D341Med (cell line): ENCODE measurements at places on chromosomes 6 and 20.

DNA sequence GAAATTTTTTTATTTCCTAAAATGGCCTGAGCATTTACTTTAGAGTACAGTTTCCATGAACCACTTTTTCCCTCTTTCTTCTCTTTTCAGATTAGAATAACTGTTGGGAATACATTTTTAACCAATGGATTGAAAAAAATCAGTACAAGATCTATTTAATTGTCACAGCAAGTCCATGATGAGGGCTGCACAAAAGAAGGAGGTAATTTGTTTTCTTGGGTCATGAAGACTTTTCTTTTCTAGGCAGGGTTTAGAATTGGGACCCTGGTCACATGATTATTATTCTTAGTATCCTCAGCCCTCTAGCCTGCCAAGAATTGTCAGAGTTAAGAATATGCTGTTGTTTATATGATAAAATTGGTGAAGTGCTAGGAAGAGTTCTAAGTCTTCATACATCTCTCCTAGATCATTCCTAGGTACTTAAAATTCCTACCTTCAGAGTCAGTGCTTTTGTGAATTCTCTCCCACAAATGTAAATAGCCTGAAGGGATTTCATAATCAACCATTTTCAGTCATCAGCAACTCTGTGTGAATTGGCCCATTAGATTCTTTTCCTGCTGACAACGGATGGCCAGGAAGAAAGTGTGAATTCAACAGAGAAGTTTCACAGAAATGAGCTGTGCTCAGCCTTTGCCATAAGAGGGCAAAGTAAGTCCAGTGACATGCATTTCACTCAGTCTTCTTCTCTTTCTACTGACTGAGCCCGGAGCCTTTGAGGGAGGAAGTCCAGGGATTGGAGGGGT, 32.4 kb upstream of the TPBG start:
- no peak for DNase-seq

DNA sequence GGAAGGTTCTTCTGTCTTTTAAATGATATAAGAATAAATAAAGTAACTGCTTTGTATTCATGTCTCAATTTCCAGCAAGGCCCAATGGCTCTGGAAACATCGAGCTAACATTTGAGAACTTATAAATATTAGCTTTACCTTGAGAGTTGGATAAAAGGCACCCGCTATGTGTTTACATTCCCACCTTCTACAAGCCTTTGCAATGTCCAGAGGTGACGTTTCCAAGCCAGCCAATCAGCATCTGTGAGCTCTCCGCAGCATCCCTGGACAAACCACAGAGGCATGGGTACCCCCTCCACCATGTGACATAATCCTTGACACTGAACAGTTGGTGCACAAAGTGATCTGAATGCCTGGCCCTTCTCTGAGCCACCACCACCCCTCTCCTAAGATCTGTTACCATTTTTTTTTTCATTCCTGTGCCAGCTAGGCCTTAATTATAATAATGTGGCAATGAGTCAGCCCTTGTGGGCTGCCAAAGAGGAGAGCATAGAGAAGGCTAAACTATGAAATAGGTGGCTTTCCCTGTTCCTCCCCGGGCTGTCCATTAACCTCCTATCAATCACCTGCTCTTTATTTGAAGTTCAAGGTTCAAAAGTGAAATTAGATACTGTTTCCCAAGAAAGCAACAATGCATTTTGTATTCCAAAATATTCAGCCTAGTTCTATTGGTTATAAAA, 4.1 kb downstream of the CBLN4 start:
- DNase-seq = no peak

- no peak for DNase-seq
Measured at GRCh38 chr20:42576167-42576566, 613.5 kb downstream of the PTPRT start.

- no peak for DNase-seq
Measured at GRCh38 chr6:72389698-72390097, 232.2 kb upstream of the KCNQ5 start.

GRCh38 chr6:80886475-80886874, 780.0 kb downstream of the BCKDHB start:
- no peak for DNase-seq

- DNase-seq = peak; percentile 57
Measured at GRCh38 chr6:15523679-15524630, 138.9 kb downstream of the DTNBP1 start.

DNA sequence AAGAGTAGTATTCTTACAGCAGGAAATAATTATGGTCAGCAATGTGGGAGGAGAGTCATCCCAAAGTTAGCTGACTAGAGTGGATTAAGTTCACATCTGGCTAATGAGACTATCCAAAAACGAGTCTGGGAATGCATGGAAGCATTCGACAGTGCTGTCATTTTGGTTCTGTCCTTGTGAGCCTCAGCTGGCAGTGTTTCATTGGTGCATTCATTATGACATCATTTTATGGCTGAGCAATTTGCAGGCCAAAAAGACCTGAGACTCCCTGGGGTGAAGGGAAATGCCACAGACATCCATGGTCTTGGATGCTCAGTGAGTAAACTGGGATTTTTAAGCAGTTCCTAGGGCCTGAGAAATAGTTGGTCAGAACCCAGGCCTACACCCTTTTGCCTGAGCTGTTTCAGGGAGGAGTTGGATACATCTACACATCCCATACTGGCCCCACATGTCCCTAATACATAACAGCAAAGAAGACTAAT, 196.4 kb upstream of the CCN2 start:
- DNase-seq = no peak

DNA sequence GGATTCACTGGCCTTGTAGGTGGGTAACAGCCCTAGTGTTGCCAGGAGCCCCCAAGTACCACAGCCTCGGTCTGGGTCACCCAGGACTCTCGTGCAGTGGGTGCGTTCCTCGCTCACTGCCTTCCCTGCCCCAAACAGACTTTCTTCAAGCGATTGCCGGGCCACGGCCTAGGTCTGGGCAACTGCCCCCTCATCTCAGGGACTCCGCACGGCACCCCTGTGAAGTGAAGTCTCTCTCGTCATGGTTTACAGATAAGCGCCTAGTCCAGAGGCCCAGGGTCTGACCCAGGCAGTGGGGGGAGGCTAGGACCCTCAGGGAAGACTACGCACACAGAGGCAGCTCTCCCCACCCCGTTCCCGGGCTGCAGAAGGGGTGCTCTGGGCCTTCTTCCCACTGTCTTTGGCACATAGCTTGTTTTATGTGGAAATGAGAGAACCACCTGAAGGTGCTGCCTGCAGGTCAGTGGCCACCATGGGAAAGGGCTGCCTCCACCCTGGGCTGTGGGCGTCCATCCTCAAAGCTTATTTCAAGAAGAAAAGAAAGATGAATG, 220.8 kb downstream of the ERMARD start:
- no peak for DNase-seq

GRCh38 chr6:146598772-146599405, at the start of gene ADGB:
TSS of gene ADGB (plus strand) at chr6:146598972. CDS start at chr6:146599041, 69 bp downstream.
- DNase-seq = no peak

- no peak for DNase-seq
Measured at GRCh38 chr20:61932711-61933480, 132.8 kb downstream of the TAF4 start.

DNA sequence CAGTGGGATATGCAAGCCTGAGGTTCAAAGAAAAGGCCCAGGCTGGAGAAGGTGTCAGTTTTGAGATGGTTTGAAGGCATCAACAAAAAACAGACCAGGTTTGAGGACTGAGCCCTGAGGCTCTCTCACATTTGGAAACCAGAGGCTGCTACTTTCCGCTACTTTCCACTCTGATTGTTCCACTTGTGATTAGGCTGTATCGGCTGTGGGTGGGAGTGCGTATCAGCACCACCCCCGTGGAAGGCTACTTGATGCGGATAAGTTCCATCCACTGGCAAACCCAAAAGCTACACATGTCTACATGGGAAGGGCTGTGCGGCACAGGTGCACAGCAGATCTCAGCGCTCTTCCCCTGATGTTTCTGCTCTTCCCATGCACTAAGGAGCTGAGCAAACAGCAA, 198.7 kb downstream of the GMPR start:
- DNase-seq = no peak

- no peak for DNase-seq
Measured at GRCh38 chr6:37205175-37205996, 35.4 kb downstream of the PIM1 start.
